Psoas muscle (tissue), 8 donors: ENCODE measurements at places on chromosomes 6 and 20. TPM values are rescaled to one million over a fixed set of nuclear protein-coding genes. Genes with fewer than 3 reads are reported as not detected.

The ABHD16B gene
- 0.34 TPM for polyA plus RNA-seq

The KLC4 gene
- polyA plus RNA-seq, result 17.2 TPM

The PRND gene
- not detected for polyA plus RNA-seq

The YTHDF1 gene
- 27.4 TPM for polyA plus RNA-seq

The KCNK16 gene
- not detected for polyA plus RNA-seq

The NKX2-4 gene
- polyA plus RNA-seq, result not detected

The AGPAT1 gene
- polyA plus RNA-seq, result 35.0 TPM

The LRRN4 gene
- 0.03 TPM for polyA plus RNA-seq

The CDSN gene
- polyA plus RNA-seq, result not detected
